ENCODE measurements at places on chromosomes 3 and 15.

DNA sequence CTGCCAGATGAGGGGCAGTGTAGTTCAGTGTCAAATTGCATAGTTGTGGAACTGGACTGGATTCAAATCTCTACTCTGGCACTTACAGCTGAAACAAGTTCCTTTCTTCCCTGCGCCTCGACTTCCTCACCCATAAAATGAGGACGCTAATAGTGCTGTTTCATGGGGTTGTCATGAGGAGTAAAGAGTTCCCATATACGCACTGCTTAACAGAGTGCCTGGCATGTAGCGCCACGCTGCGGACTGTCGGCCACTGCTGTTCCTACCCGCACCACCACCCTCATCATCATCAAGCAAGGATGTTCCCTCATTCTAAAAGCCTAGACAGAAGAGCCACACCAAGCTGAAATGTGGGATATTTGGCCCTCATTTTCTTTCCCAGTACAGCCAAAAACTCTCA lies 91.9 kb downstream of the CHDH start:
- no peak for ATAC-seq

DNA sequence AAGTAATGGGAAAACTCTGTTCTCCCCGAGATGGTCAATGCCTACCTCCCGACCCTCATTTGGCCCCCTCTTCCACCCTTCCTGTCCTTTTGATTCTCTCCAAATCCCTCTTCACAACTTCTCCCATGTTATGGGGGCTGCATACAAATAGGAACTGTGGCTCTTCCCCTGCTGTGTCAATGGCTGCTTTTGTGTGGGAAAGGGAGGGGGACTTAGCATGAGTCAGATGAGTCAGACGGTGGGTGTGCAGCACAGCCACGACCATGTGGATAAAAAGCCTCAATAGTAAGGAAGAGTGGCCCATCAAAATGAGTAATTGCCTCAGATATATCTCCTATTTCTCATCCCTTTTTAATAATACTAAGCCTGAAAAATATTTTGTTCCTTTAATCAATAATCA lies 31.9 kb downstream of the SPATA16 start:
- ATAC-seq = no peak

DNA sequence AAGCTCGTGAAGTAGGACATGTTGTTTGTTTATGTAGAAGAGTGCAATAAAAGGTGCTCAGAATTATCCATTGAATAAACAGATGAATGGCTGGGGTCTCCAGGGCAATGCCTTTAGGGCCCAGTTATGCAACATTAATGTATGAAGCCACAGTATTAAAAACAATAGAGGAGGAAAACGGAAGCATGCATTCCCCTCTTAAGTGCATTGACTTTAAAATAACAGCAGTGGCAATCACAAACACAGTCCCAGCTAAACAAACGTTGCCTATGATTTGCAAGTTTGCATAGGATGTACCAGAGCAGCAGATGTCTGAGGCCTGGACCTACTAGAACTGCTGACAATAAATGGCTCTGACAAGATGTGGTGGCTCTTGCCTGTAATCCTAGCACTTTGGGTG lies 60.6 kb upstream of the GCNT3 start:
- ATAC-seq = no peak

- no peak for ATAC-seq
Observed at GRCh38 chr3:126887686-126888085, 95.2 kb upstream of the PLXNA1 start.

DNA sequence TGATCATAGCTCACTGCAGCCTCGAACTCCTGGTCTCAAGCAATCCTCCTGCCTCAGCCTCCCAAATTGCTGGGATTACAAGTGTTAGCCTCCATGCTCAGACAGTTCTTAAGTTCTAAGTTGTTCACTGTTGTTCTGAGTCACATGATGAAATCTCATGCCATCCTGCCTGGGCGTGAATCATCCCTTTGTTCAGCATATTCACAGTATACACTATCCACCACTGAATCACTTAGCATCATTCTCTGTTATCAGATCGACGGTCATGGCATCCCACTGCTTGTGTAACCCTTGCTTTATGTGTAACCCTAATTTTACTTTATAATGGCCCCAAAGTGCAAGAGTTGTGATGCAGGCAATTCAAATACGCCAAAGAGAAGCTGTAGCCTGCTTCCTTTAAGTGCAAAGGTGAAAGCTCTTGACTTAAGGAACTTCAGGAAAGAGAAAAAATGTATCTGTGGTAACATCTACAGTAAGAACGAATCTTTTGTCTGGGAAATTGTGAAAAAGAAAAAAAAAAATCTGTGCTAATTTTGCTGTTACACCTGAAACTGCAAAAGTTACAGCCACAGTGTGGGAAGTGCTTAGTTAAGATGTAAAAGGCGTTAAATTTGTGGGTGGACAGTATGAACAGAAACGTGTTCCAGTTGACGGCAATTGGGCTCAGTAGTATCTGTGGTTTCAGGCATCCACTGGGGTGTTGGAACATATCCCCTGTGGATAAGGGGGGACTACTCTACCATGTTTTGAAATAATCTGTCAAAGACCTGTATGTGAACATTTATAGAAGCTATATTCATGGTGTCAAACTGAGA lies 80.6 kb downstream of the PCOLCE2 start:
- ATAC-seq = peak; percentile 81

GRCh38 chr3:76643623-76644304 lies 396.1 kb upstream of the ROBO2 start:
- ATAC-seq = no peak

GRCh38 chr15:77496715-77497109 lies 76.0 kb downstream of the HMG20A start:
- ATAC-seq = peak; percentile 81

DNA sequence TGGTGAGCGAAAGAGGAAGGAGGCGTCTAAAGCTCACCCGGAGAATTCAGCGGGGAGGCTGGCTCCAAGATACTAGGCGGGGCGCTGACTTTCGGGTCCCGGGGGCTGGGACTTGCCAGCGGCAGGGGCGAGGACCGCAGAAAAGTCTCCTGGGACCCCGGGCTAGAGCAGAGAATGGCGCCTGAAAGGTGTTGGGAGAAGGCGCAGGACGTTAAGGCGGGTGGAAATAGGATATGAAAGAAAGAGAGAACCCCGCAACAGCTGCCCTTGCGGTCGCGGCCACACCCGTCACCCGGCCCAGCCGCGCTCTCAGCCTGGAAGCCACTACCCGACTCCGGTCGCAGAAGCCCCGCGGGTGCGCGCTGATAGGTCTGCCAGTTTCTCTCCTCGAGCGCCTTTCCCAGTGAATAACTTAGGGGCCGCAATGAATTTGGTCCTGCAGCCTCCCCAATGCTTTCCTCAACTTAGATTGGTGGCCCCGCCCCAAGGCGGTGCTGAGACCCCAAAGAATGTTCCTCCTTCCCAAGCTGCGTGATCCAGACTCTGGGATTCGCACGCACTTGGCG lies 604 bp downstream of the LTK start:
- peak; percentile 58 for ATAC-seq

GRCh38 chr3:10917176-10917575 lies 75.4 kb upstream of the SLC6A1 start:
- no peak for ATAC-seq

DNA sequence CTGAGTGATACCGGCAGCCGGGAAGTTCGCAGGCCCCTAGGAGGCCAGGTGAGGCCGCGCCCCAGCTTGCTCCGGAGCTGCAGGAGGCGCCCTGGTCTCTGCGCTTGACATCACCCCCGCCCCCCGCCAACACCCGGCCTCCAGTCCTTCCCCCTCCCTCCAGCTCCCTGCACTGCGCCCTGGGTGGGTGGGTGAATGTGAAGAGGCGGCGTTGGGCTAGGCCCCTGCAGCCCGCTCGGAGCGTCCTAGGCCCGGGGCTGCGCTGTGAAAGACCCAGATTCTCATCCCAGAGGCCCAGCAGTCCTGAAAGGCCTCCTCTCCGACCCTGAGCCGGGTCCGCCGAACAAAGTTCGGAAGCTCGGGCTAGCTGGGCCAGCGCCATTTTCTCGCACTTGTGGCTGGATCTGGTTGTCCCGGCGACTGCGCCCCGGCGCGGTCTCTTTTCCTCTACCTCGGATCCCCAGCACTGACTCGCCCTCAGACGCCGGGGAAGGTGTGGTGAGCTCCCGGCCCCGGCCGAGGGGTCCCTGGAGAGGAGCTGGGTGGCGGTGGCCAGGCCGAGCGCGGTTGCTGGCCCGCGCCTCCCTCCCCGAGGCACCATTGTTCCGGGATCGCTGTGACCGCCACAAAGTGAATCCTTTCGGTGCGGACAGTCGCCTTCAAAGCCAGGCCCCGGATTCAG lies 12.9 kb downstream of the ZIC4 start:
- peak; percentile 77 for ATAC-seq

DNA sequence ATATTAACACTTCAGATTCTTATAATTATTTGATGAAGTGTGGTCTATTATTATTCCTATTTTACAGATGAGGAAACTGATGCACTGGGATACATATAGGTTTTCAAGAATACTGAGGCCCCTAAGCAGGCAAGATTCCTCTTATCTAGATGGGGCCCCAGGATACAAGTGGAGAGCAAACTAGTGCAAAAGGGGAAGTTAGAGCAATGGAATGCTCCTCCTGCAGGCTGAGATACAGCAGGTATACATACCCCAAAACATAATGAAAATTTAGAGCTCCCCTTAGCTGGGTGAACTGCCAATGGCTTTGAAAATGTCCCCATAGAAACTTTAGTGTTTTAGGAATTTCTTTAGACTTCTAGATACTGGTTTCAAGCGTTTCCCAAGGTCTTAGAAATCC lies 247.1 kb downstream of the CHST2 start:
- ATAC-seq = no peak

GRCh38 chr15:69297642-69298353 lies 914 bp upstream of the PAQR5 start:
- ATAC-seq = no peak

GRCh38 chr3:128076483-128077201 lies 24.4 kb downstream of the SEC61A1 start:
- ATAC-seq = no peak

DNA sequence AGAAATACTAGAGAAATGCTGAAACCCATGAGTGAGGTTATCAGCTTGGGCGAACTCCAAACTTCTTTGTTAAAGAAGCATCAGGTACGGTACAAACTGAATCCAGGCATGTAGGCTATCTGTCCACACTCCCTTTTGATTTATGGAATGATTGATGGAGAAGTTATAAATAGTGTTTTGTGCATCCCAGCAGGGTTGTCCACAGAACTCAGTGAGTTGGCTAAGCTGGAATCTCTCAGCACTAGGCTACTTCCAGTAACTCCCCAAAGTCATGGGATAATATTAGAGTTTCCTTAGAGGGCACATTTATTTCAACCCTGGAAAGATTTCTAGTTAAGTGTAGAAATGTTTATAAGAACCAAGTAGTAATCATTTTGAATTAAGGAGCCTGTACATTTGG lies 186.2 kb upstream of the CRBN start:
- no peak for ATAC-seq

DNA sequence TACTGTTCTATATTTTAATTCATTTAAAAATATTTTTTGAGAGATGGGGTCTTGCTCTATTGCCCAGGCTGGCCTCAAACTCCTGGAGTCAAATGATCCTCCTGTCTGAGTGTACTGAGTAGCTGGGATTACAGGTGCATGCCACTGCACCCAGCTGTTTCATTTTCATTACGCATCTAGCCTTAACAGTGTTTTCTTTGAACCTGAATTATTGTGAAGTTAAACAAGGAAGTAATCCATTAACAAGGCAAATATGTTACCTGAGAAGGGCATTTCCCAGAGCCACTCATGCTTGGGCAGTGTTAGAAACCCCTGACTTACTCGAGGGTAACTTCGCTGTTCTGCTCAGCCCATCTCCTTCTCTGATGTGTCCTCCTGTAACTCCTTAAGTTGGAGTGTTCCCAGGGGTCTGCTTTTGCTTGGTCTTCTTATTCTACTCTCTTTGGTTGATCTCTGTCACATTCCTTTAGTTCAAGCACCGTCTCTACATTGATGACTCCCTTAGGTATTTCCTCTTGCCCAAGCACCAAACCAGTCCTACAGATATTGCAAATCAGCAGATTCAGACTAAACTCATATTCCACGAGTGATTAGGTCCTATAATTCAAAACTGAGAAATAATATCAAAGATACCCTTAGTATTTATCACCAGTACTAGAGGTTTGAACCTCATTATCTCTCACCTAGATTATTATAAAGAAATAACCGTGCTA lies 107.9 kb downstream of the STAC start:
- ATAC-seq = no peak

DNA sequence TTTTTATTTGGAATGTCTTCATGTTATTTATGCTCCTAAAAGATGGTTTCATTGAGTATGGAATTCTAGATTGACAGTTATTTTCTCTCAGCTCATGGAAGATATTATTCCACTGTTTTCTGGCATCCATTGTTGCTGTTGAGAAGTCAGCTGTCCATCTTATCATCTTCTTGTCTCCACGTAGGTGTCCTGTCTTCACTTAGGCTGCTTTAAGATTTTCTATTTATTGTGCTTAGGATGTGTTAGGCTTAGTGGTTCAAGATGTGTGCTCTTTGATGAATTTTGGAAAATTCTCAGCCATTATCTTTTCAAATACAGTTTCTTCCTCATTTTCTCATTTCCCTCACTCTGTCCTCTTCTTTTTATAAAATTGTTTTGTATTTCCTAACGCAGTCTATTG lies 52.0 kb downstream of the SNRK start:
- ATAC-seq = no peak

- peak; percentile 53 for ATAC-seq
Observed at GRCh38 chr15:64813075-64813474, 12.4 kb downstream of the PIF1 start.

- peak; percentile 32 for ATAC-seq
Observed at GRCh38 chr3:116512281-116512680, 67.0 kb upstream of the LSAMP start.

- no peak for ATAC-seq
Observed at GRCh38 chr3:62670351-62670750, 204.9 kb downstream of the CADPS start.

DNA sequence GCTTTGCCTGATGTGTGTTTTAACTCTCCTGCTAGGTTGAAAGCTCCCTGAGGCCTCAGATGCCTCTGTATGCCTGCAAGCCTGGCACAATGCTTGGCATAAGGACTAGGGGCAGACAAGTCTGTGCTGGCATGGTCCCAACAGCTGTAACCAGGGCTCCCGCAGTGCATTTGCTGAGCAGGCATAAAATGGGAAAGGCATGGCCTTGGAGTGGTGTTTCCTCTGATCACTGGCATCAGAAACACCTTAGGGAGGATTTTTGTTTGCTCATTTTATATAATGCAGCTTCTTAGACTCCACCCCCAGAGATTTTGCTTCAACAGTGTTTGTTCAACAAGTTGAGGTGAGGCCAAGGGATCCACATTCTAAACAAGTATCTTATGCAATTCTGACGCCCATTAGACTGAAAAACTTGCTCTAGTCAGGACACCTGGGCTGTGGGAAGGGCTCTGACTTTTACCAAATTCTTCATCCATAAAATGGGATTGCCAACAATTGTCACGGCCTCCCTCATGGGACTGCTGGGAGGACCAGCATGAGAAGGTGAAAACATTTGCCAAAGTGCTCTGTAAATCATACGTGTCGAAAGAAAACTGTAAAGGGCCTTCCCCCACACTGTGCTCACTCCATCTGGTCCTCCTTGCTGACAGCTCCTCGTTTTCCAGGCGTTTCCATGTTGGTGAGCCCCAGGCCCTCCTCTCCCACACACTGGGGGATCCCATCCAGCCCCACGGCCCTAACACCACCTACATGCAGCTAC lies 43.1 kb downstream of the STARD5 start:
- ATAC-seq = no peak

GRCh38 chr3:38827791-38828190 lies 11.8 kb upstream of the SCN10A start:
- no peak for ATAC-seq

All from SK-N-SH treated with all-trans-retinoic acid at 6 μM for 48 hours (cell line).